ENCODE measurements at places on chromosomes 6 and 20.

DNA sequence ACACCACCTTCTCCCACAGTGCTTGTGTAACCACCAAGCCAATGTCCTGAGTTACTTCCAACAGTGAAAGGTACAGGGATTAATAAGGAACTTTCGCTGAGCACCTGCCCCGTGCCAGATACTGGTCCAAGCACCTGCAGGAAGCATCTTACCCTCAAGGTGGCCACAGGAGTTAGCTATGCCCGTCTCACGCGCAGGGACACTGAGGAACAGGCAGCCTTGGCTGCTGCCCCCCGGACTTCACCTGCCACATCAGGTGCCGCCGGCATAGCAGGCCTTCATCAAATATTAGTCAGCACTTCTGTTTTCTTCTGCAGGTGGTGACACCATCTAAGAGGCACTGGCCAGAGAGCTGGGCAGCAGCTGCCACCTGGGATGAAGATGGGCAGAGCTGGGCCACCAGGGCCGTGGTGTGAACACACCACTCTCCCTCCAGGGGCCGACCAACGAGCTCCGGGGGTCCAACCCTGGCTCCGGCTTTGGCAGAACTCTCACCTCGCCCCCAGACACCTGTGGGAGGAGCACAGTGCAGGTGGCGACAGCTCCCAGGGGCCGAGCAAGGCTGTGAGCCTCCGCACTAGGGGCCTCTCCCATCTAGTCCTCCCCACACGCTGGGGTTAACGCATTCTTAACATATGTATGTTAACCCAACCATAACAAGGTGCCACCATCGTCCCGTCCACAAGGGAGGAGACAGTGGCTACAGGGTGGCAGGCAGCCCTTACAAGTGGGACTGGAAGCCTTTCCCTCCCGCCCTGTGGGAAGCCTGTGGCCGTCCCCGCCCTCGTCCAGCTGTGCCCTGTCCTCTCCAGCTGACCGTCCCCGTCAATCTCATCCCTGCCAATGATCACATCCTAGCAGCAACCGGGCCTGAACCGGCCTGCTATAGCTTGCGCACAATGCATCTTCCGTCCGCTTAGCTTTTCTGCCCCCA is 2.9 kb upstream of the PPDPF start:
- DNase-seq, result no peak

DNA sequence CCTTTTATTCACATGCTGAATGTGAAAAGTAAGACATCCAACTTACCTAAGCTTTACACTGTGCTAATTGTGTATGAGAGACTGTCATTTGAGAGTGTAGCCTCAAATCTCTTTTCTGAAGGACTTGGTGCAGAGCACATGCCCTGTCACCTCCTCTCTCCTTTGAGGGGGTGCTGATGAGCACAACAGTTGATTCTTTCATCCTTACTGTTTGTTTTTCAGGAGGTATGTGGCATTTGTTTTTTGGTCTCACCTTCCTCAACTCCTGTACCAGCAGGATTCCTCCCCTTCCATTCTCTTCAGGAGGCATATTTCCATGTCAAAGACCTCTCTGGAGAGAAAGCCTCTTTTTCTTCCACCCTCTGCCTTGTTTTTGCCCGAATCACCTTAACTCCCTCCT is 252.6 kb upstream of the CITED2 start:
- DNase-seq, result no peak

- no peak for DNase-seq
Observed at GRCh38 chr20:45924391-45925261, 9.9 kb upstream of the PCIF1 start.

DNA sequence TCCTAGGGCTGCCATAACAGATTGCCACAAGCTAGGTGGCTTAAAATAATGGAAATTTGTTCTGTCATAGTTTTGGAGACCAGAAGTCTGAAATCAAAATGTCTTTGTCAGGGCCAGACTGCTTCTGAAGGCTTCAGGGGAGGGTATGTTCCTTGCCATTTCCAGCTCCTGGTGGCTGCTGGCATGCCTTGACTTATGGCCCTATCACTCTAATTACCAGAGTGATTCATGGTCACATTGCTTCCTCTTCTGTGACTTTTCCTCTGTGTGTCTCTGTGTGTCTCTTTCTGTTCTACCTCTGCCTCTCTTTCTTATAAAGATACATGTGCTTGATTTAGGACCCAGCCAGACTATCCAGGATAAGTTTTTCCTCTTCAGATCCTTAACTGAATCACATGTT is 635.2 kb upstream of the IMPG1 start:
- DNase-seq, result no peak

- DNase-seq, result no peak
Observed at GRCh38 chr6:34674268-34674639, 22.3 kb downstream of the ILRUN start.

DNA sequence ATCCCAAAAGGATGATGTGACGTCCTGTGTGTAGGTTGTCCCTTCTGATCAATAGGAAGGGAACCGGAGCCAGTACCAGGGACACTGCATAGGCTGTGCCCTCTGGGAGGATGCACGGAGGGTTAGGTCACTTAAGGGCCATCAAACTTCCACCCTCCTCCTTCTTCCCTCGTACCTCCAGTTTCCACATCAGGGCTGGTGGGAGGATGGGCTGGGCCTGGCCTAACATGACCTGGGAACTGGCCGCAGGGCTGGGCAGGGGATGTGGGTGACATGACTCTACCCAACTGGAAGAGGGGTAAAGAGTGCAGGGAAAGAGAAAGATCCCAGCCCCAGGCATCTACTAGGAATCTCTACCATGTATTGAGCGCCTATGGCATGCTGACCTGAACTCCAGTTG is 46.2 kb upstream of the MDGA1 start:
- no peak for DNase-seq

DNA sequence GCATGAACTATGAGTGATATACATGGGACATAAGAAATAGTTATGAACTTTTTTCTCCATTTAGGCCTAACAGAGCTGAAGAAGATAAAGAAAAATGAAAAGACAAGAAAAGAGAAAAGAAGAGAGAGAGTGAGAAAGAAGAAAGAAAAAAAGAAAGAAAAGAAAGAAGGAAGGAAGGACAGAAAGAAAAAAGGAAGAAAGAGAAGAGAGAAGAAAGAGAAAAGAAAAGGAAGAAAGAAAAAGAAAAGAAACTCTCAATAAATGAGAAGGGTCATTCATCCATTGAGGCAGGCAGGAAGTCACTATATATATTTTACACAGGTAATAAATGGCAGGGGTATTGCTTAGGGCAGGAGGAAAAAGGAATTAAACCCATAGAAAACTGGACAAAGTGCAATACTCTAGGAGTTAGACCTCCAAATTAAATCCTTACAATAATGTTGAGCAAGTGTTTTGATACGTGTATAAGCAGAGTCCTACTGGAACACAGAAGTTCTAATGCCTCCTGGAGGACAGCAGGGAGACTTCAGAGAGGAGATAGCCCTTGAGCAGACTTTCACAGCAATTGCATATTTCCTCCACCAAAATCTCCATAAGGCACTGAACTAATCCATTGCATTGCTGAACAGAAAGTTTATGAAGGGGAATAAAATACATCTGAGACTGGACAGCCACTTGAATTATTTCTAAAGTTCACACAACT is 86.4 kb upstream of the TENT5A start:
- DNase-seq, result no peak

DNA sequence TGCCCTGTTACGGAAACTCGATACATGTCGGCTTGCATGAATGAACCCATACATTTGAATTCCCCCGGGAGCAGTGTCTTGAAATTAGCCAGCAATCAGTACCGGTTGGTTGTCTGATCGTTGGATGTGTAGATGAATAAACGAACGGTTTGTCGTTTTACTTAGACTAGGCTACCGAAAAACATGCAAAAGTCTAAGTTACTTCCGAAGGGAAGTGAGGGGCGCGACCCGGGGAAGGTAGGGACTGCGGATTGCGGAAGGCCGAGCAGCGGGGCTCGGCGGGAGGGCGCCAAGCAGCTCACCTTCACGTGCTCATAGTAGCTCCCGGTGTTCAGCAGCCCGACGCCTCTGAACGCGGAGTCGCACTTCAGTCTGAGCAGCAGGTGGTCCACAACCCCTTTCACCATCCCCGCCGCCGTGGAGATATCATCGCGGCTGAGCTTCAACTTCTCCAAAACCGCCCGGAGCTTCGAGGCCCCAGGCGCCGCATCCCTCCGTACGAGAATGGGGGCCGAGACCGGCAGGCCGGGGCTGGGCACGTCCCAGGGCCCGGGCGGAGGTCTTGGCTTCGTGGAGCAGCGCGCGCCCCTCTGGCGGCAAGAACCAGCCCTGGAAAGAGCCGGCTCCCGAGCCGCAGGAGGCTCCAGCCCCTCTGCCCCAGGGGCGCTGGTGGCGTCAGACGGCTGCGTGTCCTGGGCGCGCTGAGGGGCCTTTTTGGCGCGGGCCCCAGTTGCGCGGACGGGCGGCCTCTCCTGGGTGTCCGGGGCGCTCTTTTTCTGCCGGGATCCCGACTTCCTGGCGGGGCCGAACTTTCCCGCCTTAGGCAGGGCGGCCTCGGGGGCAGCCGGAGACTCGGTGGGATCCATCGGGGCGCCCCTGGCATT is 632 bp downstream of the CGAS start:
- DNase-seq, result peak; percentile 10

GRCh38 chr20:3871550-3872265 is 17.5 kb upstream of the PANK2 start:
- DNase-seq, result peak; percentile 99

DNA sequence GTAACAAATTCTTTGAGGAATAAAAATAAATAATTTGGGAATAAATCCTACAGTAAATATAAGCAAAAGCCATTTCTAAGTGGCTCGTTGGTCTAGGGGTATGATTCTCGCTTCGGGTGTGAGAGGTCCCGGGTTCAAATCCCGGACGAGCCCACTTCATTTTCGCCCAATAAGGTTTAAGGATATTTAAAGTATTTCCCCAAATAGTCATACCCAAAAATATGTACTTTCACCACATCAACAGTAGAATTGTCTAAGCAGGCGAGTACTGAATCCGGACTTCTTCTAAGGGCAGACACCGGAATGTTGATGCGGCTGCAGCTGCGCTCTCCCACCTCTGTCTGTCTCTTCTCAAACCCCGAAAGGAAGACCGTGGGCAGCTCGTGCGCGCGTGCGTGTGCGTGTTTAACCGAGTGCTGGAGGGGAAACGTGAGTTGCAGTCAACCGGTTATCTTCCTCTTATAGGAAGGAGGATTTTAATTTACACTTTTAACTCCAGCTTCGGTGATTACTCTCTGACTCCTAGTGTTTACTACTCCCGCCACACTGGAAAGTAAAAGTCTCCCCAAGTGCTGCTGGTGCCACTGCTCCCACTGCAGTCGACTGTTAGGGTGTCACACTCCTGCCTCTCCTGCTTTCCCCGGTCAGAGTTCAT is 155.7 kb upstream of the PRSS16 start:
- DNase-seq, result peak; percentile 24

DNA sequence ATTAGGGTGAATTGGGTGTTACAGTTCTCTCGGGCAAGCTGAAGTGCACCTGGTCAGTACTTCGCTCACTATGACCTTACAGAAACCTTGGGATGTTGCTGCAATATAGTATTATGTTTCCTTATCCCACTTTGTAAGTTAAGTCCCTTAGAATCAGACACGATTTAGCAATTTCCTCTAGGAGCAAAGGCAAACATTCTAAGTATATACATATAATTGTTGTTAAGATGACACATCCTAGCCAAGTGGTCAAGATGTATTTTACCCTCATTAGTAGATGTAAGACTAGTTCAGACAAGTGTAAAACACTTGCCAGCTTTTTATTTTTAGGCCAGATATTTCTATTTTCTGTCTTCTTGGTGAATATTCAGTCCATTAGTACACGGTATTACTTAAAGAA is 31.1 kb upstream of the RGS17 start:
- no peak for DNase-seq

DNA sequence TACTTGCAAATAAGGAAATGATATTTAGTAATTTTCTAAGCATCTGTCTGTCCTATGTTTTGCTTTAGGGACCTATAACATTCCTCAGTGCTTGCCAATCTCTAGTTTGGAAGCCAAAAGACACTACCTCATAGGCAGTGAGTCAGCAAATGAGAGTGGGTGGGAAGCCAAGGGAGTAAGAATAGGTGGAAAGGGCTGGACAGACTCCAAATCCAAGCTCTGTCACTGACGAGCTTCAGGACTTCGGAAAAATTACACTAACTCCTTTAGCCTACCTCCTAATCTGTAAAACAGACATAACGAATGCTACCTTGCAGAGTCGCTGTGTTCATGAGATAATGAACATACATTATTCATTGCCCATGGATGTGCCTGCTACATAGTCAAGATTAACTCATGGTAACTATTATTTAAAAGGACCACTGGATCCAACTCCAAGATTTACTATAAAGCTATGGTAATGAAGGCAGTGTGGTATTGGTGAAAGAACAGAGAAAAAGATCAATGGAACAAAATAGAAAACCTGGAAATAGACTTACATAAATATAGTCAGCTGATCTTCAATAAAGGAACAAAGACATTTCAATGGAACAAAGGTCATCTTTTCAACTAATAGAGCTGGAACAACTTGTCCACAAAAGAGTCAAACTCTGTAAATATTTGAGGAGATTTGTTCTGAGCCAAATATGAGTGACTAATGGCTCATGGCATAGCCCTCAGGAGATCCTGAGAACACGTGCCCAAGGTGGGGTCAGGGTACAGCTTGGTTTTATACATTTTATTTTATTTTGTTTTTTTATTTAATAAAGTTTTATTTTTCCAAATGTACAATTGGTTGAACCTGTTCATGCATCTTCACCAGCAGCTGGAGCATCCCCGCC is 64.1 kb downstream of the FAM50B start:
- no peak for DNase-seq

GRCh38 chr6:14466278-14466677 is 348.7 kb downstream of the CD83 start:
- no peak for DNase-seq

DNA sequence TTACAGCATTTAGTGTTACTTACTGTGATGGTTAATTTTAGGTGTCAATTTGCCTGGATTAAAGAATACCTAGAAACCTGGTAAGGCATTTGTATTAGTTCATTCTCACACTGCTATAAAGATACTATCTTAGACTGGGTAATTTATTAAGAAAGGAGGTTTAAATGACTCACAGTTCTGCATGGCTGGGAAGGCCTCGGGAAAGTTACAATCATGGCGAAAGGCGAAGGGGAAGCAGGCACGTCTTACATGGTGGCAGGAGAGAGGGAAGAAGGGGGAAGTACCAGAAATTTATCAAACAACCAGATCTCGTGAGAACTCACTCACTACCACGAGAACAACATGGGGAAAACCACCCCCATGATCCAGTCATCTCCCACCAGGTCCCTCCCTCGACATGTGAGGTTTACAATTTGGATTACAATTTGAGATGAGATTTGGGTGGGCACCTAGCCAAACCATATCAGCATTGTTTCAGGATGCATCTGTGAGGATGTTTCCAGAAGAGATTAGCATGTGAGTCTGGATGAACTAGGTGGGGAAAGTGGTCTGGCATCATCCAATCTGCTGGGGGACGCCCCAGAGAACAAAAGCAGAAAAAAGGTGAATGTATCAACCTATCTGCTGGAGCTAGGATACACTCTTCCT is 76.8 kb downstream of the MKKS start:
- DNase-seq, result no peak

- no peak for DNase-seq
Observed at GRCh38 chr6:139569566-139569965, 195.1 kb upstream of the CITED2 start.
